Vagina (tissue), 2 donors: ENCODE measurements at places on chromosomes 7 and 10. TPM values are rescaled to one million over a fixed set of nuclear protein-coding genes. Genes with fewer than 3 reads are reported as not detected.

- H3K4me3 ChIP-seq = no peak overlapping the region
- H3K36me3 ChIP-seq = no peaks in the 10 kb centered on the region
- H3K27ac ChIP-seq = peak overlapping the region; percentile 68
- H3K4me1 ChIP-seq = peaks cover 28% of the 10 kb centered on the region
- no peaks in the 10 kb centered on the region for H3K27me3 ChIP-seq
- no peak for DNase-seq
Measured at GRCh38 chr7:73879977-73880681, 19.2 kb downstream of the TMEM270 start.

DNA sequence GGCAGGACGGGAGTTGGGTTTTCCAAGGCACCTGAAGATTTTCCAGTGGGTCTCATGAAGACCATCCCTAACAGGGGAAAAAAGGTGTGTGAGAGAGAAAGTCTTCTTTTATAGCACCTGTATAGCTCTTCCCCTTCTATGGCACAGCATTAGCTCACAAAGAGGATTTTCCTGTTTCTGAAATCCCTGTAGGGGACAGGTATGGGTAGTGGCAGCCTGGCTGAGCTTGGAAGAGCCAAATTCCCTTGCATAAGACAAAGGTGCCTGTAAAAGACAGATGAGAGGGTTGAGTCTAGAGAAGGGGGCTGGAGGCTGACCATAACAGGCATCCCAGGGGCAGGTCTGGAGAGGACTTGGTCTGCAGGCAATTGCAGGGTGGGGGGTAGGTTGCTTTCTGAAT is 63.7 kb downstream of the COL13A1 start:
- no peak overlapping the region for H3K4me3 ChIP-seq
- DNase-seq = no peak
- H3K4me1 ChIP-seq = peaks cover 72% of the 10 kb centered on the region
- no peaks in the 10 kb centered on the region for H3K36me3 ChIP-seq
- no peak overlapping the region for H3K27ac ChIP-seq

Gene GALNT11
- total RNA-seq = 46.9 TPM

Gene PKD2L1
- total RNA-seq = not detected

Gene SPDYE1
- not detected for total RNA-seq

DNA sequence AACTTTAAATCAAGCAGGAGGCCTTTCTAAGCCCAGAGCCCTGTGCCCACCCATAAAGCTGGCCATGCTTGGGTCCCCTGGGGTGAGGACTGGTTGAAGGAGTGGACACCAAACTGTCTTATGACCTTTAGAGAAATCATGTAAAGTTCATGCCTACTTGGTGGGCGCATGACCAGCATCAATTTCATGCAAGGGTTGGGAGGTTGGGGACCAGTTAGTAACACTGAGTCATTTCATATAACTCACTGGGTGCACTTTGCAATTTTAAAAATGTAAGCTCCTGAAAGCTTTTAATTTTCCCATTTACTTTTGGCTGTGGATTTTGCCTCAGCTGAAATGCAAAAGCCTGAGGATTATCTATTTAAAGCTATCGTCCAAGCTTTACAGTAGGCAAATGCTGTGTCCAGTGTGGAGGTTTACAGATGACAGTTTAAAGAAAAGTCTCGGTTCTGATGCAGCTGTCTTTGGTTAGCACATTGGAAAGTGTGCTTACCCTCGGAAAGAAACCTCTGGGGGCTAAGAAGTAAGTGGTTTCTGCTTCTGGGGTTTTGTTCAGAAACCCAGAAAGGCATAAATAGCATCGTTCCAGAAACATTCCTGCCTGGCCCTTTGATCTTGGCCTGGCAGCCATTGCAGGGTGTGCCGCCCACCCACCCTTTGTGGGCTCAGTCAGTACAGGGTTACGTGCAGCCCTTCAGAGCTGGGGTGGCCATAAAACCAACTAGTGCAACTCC is 48.8 kb upstream of the CHST15 start:
- H3K4me3 ChIP-seq = no peak overlapping the region
- H3K27me3 ChIP-seq = no peaks in the 10 kb centered on the region
- H3K27ac ChIP-seq = no peak overlapping the region
